ENCODE measurements at places on chromosomes 6 and 20.
A peak's percentile ranks its signal among the peaks of the same experiment; 100 is the strongest.

- DNase-seq = no peak
Measured at GRCh38 chr6:97423190-97423589, 140.2 kb upstream of the MMS22L start.

DNA sequence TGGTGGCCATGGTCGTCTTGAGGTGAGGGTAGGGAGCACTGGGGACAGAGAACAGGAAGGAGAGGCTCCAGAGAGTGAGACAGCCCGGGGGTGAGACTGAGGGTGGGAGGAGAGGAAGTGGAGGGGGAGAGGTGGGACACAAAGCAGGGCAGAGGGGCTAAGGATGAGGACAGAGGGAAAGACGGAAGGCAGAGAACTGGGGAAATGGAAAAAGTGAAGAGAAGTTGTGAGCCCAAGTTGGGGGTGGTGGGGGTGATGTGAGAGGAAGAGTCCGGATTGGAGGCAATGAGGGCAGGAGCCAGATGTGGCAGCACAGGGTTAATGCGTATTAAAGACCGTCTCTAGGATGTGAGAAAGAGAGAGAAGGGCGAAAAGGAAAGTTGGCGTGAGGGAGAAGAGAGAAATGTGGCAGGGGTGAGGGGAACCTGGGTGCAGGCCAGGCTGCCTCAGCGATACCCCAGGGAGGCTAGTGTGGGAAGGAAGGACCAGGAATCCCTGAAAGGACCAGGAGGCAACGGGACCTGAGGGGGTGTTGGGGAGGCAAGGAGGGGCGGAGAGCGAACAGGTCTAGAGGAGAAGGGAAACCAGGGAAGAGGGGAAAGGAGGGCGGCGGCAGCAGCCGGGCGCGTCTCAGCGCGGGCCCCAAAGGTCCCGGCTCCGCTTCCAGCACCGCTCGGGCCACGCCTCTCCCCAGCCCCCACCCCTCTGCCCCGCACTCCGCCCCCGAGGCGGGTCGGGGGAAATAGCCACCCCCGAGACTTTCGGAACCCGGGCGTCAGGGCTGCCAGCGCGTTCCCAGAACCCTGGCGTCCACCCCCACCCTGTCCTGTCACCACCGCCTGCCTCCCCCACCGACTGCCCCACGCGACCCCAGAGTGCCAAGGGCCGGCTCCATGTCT lies at the start of gene PPP1R18:
PPP1R18 (minus strand) TSS at position 637 of the 899 bp plus-strand sequence; CDS start at position 10, 627 bp downstream.
- DNase-seq = no peak

GRCh38 chr20:63235399-63235983 lies at the start of gene BIRC7:
Gene BIRC7 (plus strand): TSS chr20:63235905. CDS start chr20:63236097, 192 bp downstream.
- DNase-seq = no peak

GRCh38 chr6:153117986-153118879 lies 12.8 kb downstream of the RGS17 start:
- no peak for DNase-seq

GRCh38 chr6:132812255-132812732 lies 2.1 kb upstream of the RPS12 start:
- no peak for DNase-seq

- no peak for DNase-seq
Measured at GRCh38 chr20:40765814-40766480, 76.9 kb upstream of the MAFB start.

- DNase-seq = no peak
Measured at GRCh38 chr6:117409420-117409819, 16.3 kb downstream of the ROS1 start.

- no peak for DNase-seq
Measured at GRCh38 chr20:10633718-10634117, 40.1 kb downstream of the JAG1 start.

DNA sequence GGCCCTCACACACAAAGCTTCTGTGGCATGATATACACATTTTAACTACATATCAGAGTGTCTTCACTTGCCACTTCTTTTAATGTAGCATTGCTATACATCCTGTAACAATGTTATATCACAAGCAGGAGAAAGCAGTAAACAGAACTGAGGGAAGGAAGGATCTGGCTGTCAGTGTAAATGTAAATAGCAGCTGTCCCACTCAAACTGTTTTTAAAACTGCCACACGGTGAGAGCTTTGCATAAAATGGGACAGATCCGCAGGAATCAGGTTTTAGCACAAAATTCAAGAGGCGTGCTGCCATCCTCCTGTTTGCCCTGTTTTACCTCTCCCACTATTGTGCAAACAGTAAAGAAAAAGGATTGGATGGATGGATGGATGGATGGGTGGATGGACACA lies 28.8 kb downstream of the TFAP2D start:
- no peak for DNase-seq

- DNase-seq = no peak
Measured at GRCh38 chr20:51578145-51578459, 35.6 kb upstream of the NFATC2 start.

DNA sequence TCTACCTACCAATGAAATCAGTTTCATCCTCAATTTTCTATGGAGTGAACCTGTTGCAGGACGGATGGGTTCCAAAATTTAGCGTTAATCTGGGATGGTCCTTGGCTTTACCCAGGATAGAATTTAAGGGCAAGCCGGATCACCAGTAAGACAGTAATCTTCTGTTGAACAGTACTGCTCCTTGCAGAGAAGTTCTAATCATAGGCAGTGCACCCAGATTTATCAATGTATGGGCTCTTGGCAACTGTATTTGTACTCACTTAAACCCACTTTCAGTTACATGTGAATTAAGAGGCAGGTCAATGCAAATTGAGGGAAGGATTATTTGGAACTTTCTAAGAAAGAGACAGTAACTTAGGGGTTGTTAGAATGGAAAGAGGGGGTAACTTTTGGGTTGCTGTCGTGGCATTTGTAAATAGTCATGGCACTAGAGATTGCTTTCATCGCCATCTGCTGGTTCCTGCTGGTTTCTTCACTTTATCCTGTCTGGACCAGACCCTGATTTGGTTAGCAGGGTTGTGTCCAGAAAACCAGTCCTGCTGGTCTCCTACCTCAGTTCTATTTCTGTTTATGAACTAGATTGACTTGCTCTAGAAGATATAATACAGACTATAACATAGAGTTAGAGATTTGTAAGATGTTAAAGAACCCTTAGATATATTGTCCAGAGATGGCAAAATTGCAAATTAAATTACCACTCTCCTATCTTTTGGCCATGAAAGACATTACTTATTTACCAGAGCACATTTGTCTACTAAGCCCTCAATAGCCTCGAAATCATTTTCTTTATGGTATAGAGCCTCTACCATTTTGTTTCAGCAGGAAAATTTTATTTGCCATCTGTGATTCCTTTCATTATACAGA lies 646.3 kb downstream of the UTRN start:
- DNase-seq = no peak

DNA sequence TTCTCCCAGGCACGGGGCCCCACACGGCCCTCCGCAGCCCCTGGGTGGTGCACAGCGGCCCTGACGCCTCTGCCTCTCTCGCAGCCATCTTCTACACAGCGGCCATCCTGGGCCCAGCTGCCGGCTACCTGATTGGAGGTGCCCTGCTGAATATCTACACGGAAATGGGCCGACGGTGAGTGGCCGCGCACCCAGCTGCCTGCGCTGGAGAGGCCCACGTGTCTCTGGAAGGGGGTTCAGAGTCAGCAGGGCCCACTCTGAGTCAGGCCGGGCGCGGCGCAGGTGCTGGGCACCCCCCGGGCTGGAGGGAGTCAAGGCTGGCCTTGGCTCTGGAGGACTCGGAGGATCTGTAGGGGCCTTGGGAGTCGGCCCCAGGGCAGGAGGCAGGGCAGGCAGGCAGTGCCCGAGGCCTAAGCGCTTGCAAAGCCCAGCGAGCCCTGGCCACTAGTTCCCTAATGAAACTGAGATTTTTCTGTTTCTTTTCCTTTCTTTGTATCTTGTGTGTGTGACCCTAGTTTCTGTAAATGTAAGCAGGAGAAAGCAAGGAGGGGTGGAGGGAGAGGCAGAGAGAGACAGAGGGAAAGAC lies 16.4 kb downstream of the SLCO4A1 start:
- DNase-seq = no peak

DNA sequence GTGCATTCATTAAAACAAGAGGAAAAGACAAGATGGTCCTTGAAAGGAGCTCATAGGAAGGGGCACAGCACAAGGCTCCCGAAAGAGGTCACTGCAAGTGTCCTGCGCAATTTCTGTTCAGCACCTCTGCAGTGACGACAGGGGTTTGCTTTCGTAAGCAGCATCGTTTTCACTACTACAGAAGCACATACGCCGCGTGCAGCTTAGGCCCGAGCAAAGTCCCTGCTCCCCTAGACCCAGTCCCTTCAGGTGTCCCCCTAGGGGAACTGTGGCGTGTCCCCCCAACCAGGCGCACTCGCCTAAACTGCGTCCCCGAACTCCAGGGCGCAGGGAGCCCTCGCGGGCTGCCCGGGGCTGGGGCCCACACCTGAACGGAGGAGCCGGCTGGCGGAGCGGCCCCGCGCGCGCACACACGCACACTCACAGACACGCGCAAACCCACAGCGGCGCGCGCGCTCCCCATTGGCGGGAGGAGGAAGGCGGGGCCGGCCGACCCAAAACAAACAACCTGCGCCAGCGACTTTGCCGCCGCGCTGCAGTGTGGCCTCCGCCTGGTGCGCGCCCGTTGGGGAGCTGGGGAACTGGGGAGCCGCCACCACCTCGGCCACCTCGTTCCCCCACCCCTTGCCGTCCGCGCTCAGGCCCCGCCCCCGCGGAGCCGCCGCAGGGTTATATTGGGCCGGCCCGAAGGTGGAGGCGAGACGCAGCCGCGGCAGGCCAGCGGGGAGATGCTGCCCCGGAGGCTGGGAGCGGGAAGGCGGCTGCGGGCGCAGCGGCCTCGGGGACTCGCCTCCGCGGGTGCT lies at the start of gene FOXQ1:
FOXQ1 (plus strand) TSS at position 699 of the 803 bp plus-strand sequence. CDS start 607 bp downstream, outside the sequence.
- DNase-seq = peak; percentile 51

- DNase-seq = peak; percentile 51
Measured at GRCh38 chr20:63829945-63830835, 874 bp downstream of the ZBTB46 start.

- DNase-seq = no peak
Measured at GRCh38 chr20:48158014-48158413, 372.7 kb upstream of the SULF2 start.

- no peak for DNase-seq
Measured at GRCh38 chr20:61777773-61778494, 287.7 kb downstream of the TAF4 start.

GRCh38 chr6:166355552-166355951 lies 13.2 kb upstream of the SFT2D1 start:
- DNase-seq = no peak

- DNase-seq = no peak
Measured at GRCh38 chr6:3233904-3234303, 6.5 kb upstream of the TUBB2B start.

GRCh38 chr6:169994739-169995138 lies 243.3 kb downstream of the ERMARD start:
- no peak for DNase-seq

DNA sequence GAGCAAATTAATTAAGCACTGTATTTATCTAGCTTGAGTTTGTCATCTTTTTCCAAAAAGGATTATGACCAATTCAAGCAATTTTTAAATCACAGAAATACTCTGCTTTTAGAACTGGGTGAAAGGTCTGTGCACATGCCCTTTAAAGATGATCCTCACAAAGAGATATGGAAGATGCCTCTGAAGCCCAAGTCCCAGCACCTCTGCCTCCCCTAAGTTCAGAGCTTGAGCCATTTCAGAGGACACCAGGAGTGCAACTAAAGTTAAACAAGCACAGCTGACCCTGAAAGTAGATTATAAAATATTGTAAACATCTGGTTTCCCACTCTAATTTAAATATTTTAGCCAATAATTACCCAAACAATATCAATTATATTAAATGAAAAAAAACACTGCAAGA lies 139.5 kb upstream of the BEND6 start:
- DNase-seq = no peak

- DNase-seq = peak; percentile 39
Measured at GRCh38 chr20:46021361-46022359, 7.4 kb upstream of the SLC12A5 start.

DNA sequence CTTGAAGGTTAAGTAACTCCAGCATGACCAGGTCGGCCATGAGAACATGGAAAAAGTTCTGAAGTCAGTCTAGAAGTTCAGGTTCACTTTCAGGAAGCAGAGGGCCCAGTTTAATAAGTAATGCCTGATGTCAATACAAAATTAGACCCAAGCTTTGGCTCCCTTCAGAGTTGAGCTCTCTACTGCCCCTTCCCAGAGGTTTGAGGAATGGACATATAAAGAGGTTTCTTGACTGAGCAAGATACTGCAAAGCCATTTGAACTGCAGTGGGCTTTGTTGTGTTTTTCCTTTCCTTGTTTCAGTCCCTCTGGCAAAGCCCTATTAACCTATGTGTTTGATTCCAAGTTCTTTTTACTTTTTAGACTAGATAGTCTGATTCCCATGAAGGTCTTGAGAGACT lies 97.8 kb upstream of the PREP start:
- no peak for DNase-seq

DNA sequence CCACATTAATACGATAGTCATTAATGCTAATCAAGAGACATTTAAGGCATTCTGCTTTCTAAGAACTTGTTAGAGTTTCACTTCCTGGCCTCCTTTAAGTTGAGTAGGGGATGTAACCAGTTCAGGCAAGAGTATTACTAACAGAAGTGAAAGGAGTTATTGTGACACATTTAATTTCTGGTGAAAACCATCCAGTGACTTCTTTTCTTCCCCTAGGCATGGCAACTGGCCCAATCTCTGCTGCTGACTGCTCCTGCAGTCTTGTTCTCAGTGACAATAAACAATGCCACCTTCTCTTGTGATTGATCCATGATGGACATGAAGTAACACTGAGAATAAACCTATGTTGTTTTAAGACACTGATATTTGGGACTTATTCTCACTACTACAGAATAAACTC lies 130.9 kb upstream of the DEFB112 start:
- no peak for DNase-seq

GRCh38 chr20:52992632-52993031 lies 20.5 kb downstream of the TSHZ2 start:
- no peak for DNase-seq

- DNase-seq = no peak
Measured at GRCh38 chr20:11459090-11459890, 458.4 kb upstream of the BTBD3 start.

DNA sequence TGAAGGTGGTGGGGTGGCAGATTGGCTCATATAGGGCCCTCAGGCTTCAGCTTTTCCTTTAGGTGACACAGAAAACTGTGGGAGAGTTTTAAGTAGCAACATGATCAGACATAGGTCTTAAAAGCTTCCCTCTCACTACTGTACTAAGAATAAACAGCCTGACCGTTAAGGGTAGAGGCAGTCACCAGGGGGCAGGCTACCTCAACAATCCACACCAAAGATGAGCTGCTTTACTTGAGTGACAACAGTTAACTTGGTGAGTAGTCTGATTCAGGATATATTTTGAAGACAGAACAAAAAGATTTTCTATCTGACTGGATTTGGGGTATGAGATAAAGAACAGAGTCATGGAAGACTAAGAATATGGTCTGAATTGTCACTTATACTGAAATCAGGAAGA lies 193.1 kb upstream of the SHLD1 start:
- no peak for DNase-seq

DNA sequence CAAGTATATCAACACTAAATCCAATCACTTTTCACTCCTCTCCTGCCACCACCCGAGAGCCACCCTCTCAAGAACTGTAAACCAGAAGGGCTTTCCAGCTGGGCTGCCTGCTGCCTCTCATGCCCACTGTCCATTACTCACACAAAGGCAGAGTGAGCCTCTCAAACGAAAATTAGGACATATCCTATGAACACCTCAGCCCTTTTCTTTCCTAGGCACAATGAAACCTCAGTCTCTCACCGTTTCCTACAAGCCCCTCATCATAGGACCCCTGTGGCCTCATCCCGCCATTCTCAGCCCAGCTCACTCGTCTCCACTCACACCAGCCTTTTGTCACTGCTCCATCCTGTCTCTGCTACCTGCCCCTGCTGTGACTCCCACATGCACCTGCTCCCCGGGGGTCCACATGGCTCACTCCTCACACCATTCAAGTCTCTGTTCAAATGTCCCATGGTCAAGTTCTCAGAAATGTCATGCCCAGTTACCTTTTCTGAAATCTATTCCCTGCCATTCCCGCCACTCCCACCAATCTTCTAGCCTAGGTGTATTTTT lies 7.4 kb downstream of the HLA-F start:
- no peak for DNase-seq

All from mesothelial cell of epicardium (in vitro differentiated cells).